Stimulated activated CD8-positive, alpha-beta memory T cell treated with anti-CD3 and anti-CD28 coated beads, Interleukin-4, amount 100 ng/mL, for 1 hour (primary cell): ENCODE measurements at places on chromosomes 12 and 14.

- no peak for DNase-seq
Observed at GRCh38 chr14:32474478-32475195, 145.5 kb downstream of the AKAP6 start.

DNA sequence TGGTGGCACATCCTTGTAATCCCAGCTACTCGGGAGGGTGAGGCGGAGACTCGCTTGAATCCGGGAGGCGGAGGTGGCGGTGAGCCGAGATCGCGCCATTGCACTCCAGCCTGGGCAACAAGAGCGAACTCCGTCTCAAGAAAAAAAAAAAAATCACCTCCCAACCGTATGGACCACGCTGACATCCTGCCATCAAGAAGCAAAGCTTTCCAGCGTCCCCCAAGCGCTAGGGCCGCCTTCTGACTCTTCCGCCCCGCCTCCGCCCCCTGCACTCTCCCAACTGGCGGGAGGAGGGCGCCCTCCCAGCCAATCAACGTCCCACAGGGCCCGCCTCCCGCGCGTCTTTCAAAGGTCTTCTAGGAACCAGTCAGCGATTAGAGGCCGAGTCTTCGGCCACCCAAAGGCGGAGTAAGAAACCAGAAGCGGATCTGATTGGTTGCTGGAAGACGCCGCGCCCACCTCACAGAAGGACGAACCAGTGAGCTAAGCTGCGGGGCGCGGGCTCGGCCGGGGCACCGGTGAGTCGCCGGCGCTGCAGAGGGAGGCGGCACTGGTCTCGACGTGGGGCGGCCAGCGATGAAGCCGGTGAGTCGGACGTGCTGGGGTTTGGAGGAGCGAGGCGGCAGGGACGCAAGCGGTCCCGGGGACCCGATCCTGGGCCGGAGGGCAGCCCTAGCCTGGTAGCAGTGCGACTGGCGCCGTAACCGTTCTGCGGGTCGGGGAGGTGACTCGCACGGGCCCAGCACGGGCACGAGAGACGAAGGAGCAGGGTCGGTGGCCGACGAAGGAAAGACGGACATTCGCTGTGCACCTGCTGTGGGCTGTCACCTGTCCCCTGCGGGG is at the start of gene CDKN3:
CDKN3 (plus strand) TSS at position 515 of the 843 bp plus-strand sequence; CDS start at position 577, 62 bp downstream.
- peak; percentile 90 for DNase-seq

DNA sequence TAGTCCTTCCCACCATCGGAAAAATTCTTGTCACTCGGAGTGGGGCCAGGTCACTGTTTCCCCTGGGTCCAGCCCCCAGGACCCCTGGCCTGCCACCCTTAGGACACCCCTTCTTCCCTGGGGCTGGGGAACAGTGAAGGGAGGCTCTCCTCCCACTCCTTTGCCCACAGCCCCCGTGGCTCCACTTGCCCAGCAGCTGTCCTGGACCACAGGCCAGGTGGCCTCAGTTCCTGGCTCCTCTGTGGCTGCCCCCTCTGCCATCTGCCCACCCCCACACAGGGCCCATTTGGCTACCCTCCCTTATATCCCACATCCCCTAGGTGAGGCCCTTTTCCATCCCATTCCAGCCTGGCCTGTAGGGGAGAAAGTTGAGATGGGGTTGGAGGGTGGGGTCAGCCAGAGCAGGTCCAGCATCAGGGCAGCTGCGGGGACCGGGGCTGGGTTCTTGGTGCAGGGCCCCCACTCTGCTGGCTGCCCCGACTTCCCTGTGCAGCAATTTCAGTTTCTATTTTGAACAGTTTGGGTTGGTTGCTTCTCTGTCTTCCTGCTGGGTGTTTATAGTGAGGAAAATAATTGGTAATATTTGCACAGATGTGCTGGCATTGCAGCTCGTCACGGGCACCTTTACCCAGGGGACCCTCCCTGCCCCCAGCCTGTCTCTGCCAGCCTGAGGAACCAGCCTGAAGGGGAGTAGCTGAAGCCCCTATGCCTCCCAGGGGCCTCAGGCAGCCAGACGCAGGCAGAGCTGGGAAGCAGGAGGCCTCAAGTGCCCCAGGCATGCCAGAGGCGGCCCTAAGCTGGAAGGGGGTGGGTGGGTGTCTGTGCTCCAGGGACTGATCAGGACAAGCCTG is 23.4 kb downstream of the SYNDIG1L start:
- DNase-seq, result no peak

- DNase-seq, result no peak
Observed at GRCh38 chr12:79322905-79323304, 367.9 kb downstream of the PAWR start.

DNA sequence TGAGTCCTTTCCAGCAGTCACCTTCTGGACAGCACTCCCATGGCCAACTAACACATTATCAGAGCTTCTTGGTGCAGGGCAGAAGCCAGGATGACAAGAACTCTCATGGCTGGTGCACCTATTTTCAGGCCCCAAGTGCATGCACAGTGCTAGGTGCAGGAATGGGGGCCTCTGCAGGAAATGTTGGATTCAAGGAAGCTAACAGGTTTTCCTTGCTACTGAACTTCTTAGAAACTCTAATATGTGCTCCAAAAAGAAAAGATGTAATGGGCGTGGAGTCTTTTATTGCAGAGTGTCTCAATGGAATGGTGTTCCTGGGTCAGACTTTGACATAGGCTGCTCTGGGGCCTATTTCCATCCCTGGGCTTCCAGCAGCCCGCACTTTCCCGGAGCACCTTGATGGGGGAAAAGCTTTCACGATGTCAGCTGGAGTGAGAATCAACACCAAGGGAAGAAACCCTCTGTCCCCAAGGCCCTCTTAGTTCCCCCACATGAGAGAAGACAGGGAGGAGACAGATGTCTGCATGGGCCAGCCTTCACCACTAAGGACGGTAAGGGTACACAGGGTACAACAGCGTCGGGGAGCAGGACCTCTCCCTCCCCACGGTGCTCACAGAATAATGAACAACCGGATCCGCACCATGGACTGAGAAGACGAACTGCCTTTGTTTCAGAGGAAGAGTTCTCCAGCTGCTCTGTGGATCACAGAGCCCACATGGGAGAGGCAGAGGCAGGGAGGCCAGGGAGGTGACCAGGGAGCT is 6.9 kb downstream of the KRT3 start:
- no peak for DNase-seq

GRCh38 chr12:111304642-111305071 is 64.2 kb downstream of the PHETA1 start:
- DNase-seq, result no peak

GRCh38 chr14:71181215-71182003 is 274.1 kb downstream of the PCNX1 start:
- no peak for DNase-seq

DNA sequence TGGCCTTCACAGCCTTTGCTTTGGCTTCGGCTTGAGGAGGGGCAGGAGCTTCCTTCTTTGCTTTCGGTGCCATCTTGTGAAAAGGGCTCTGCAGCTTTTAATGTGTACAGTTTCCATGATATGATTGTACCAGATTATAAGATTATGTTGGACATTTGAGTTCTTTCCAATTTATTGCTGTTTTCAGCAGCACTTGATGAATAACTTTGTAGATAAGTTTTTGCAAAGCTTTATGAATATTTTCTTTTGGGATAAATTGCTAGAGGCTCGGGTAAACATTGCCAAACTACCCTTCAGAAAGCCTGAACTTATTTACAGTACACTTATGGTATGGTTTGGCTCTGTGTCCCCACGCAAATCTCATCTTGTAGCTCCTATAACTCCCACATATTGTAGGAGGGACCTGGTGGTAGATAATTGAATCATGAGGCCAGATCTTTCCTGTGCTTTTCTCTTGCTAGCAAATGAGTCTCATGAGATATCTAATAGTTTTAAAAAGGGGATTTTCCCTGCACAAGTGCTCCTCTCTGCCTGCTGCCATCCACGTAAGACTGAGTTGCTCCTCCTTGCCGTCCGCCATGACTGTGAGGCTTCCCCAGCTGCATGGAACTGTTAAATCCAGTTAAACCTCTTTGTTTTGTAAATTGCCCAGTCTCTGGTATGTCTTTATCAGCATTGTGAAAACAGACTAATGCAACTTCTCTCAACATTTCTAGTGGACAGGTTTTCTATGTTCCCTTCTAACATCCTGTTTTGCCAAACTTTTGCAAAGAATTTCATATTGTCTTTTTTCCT is 70.4 kb downstream of the RCOR1 start:
- DNase-seq, result no peak

DNA sequence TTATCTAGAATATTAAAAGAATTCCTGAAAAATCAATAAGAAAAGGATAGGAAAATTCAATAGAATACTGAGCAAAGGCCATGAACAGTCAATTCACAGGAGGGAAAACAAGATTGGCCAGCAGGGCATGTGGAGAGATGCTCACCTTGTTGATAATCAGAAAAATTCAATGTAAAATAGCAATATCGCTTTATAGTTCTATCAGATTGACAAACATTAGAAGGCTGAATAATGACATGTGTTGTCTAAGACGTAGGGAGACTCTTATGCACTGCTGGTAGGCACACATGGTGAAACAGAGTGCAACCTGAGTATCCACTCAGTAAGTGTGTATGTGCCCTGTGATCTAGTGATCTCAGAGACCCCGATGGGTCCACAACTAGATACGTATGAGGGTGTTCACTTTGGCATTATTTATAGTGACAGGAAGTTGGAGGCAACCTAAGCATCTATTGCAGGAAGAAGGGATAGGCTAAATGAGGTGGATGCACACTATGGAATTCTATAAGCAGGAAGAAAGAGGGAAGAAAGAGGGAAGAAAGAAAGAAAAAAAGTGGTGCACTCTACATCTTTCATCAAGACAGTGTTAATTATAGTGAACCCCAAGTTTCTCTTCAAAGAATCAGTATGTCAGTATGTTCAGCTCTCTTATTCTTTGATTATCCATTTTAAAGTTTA is 3.8 kb upstream of the ANKRD33 start:
- DNase-seq, result no peak

GRCh38 chr12:44525806-44526654 is 350.1 kb downstream of the NELL2 start:
- DNase-seq, result no peak

GRCh38 chr12:6372403-6373003 is 2.9 kb downstream of the SCNN1A start:
- no peak for DNase-seq

DNA sequence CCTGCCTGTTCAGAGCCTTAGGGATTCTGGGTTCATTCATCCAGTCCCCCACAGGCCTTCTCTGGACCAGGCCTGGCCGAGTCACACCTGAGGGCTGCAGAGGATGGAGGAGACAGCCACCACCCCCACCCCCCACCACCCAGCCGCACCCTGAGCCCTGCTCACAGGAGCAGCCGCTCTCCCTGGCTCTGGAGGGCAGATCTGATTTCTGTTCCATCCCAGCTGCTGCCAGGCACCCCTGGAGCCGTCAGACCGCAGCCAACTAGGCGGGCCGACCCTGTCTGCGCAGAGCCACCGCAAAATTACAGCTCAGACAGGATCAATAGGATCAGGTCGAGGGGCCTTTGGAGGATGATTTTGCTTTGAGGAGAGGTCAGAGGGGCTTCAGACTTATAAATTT is 154.6 kb upstream of the MYL2 start:
- no peak for DNase-seq

DNA sequence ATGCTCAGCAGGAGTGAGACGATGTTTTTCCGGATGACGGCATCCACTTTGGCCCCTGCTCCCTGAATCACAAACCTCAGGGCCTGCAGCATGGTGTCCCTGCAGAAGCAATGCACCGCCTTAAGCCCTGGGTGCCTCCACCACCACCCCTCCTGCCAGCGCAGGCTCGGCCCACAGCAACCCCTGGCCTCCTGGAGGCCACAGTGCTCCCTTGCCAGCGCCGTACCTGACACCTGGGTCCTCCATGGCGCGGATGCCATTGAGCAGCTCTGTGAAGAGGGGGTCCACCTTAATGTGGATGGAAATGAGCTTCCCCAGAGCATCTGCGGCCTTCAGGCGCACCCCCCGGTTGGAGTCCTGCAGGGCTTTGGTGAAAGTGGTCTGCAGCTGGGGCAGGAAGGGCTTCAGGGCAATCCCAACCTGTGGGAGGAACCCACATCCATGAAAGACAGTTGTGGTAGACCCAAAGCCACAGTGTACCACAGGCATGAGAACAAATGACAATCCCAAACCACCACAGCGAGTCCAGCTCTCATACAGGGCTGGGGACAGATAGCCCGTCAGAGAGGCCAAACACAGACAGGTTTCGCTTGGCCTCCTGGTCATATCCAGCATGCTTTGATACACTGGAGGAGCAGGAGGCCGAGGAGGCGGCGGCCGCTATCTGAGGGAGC is 17.9 kb upstream of the RAB35 start:
- no peak for DNase-seq

- DNase-seq, result no peak
Observed at GRCh38 chr12:19196959-19197630, 67.6 kb downstream of the PLEKHA5 start.

GRCh38 chr14:100413699-100414098 is 90.6 kb downstream of the SLC25A47 start:
- DNase-seq, result no peak

GRCh38 chr12:91179966-91180561 is 2.6 kb downstream of the DCN start:
- DNase-seq, result no peak

- no peak for DNase-seq
Observed at GRCh38 chr14:63603749-63604277, 37.9 kb downstream of the WDR89 start.

GRCh38 chr14:31207287-31207754 is 272 bp downstream of the HECTD1 start:
- no peak for DNase-seq

DNA sequence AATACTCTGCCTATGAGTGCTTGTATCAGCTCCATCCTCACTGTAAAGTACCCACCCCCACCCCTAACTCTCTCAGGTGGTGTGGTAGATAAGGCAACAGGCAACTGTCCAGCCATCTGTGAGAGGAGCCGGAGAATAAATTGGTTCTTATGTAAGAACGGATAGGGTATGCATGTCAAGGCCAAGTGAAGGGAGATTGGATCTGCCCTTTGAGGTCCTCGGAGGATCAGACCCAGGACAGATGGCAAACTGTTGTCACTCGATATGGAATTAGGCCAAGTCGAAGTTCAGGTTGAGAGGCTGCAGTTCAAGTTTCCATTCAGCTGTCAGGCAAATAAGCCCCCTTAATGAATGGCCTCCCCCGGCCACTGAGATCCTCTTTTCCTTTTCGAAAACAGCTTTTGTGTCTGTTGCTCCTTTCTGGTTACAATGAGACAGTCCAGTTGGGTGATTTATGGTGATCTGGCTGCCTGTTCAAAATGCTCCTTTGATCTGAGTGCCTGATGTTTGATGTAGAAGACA is 120.3 kb downstream of the VRK1 start:
- DNase-seq, result no peak

DNA sequence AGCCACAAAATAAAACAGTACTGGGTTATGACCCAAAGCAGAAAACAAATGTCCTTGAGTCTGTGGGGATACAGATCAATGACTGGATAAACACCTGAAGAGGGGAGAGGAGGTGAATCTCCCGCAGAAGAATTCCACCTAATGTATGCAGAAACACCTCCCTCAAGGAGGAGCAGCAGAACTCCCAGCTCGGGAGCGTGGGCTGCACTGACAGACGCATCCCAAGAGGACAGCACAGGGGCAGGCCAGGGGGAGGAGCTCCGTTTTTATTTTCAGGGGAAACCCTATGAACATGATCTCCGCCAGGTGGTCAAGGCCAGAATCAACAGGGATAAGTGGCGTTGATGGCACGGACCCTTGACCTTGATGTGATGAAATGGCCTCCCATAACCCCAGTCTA is 41.8 kb upstream of the PPP2R5C start:
- DNase-seq, result no peak
